K562 (cell line): ENCODE measurements at places on chromosomes 1 and 21. TPM values are rescaled to one million over a fixed set of nuclear protein-coding genes. Genes with fewer than 3 reads are reported as not detected.

The C8A gene
- total RNA-seq: 0.09 TPM in 1 of 2 replicates, not detected in the other

The METTL13 gene
- total RNA-seq: 54.9 and 62.0 TPM in 2 replicates

- peak; percentile 89 for DNase-seq
These were observed 55.2 kb downstream of the IRF2BP2 start for GRCh38 chr1:234554698-234555311.

- DNase-seq: no peak
These were observed 18.4 kb downstream of the MATN1 start for GRCh38 chr1:30704765-30705509.
